Fibroblast of skin of back (primary cell): ENCODE measurements at places on chromosomes 12 and 14.

GRCh38 chr14:100102156-100102785 is 37.0 kb downstream of the EVL start:
- no peak for DNase-seq

- DNase-seq, result peak; percentile 77
Observed at GRCh38 chr14:102096569-102097188, 9.8 kb upstream of the HSP90AA1 start.

DNA sequence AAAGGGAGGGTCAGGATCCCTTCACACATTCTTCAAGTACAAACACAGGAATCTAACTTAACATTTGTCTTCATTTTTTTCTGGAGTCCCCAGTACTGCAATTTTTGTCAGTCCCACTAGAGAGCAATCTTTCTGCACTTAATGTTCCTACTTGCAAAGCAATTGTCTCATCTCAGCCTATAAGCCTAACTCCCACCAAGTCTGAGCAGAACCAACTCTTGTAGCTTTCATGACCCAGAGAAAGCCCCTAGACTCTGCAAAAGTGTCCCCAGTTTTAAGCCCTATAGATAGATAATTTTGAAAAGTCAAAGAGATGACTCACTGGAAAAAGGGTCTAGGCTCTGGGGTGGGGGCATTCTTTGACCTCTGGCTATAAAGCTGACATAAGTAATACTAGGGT is 1.8 kb upstream of the ZBTB39 start:
- peak; percentile 70 for DNase-seq

- DNase-seq, result no peak
Observed at GRCh38 chr12:21276826-21277225, 57.9 kb downstream of the SLCO1A2 start.
